ENCODE measurements at places on chromosomes 7 and 10.
A peak's percentile ranks its signal among the peaks of the same experiment; 100 is the strongest.

DNA sequence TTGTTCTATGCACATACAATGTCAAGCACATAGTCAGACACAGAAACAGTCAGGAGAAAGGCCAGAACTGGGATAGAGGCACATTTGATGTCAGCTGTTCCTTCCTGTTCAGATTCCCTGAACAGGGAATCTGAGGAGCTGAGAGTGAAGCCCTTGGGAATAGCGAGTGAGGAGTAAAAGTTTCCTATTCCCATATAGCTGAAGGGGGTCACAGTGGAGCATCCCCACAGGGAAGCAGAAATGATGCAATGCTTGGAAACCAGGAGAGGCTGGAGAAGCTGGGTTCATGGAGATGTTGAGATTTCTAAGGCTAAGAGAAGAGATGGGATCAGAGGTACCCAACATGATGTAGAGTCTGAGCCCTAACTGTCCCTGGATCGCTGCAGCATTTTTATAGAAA lies 11.3 kb upstream of the PRXL2A start:
- no peak for DNase-seq

- DNase-seq, result peak; percentile 19
Observed at GRCh38 chr10:97572214-97572989, at the start of gene ANKRD2. Gene ANKRD2 (plus strand): TSS chr10:97572779. CDS start chr10:97572789, 10 bp downstream.

DNA sequence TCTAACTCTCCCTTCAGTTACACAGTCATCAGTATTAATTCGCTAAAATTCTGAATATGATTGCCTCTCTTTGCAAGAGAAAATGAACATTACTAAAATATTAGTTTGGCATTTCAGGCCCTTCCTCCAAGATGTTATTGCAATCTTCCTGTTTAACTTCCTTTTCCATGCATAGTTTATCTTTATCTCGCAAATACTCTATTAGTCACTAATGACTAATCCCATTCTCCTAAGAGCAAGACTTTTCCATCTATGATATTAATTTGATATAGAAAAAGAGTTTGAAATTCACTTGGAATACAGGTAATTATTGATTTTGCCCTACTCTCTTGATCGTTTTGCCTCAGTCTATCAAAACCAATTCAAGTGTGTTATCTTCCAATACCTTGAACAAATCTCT lies 41.8 kb upstream of the SEMA3A start:
- no peak for DNase-seq

DNA sequence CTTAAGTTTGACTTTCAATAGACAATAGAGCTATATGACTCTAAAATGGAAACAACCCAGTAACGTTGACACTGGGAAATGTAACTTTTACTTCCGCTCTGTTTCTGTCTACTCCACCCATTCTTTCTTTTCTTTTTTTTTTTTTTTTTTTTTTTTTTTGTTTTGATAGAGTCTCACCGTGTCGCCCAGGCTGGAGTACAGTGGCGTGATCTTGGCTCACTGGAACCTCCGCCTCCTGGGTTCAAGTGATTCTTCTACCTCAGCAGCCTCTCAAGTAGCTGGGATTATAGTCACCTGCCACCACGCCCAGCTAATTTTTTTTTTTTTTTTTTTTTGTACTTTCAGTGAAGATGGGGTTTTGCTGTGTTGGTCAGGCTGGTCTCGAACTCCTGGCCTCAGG lies 13.9 kb downstream of the PRSS2 start:
- DNase-seq, result peak; percentile 45

DNA sequence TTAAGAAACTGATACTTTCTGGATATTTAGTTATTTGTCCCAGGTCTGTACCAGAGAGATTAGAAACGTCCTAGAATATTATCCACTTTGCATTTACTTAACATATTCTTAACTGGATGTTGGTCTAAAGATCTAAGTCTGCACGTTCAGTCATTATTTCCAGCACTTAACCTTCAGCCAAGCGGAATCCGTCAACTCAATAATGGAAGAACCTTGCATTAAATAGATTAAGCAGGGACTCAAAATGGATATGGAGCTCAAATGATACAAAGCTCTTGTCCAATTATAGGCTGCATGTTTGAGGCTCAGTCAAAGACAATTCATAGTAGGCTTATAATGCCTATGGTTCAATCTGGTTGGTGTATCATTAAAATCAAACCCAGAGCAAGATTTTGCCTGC lies 162.9 kb downstream of the SEMA3D start:
- no peak for DNase-seq

- DNase-seq, result no peak
Observed at GRCh38 chr7:83672157-83672556, 23.2 kb upstream of the SEMA3E start.

GRCh38 chr7:92751902-92752901 lies 84.2 kb downstream of the CDK6 start:
- no peak for DNase-seq

DNA sequence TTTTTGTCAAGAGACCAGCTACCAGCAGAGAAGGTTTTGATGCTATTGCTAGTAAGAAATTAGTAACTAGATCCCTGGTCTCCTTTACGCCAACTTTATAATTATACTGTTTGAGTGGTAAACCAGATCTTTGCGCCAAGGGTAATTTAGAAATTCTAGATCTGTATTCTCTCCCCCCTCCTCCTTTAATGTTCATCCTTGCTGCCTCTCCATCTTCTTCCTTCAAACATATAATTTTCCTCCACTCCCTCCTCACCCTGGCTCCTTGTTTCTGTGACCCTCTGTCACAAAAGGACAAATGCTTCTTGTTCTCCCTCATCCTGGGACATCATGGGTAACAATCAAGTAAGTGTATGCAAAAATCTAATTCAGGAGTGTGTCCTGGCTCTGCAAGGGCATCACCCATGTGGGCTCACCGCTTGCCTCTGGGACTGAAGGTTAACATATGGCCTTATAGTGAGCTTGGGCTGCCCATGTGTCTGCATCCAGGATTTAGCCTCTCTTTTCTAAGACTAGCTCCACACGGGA lies 121.2 kb downstream of the BAMBI start:
- DNase-seq, result no peak

DNA sequence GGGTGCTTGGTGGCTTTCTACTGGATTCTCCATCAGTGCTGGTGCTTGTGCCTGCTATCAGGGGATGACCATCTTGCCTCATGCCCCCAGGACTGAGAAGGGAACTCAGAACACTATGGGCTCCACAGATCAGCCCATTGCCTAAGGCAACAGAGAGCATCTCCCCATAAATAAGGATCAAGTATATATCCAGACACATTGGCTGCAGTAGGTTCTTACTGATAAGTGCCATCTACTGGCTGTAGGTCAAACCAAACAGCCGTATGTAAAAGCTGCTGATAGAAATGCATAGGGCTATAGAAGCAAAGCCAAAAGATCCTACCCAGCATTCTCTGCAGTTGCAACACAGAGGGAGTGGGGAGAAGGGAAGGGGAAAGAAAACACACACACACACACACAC lies 153.7 kb downstream of the CDK14 start:
- no peak for DNase-seq

DNA sequence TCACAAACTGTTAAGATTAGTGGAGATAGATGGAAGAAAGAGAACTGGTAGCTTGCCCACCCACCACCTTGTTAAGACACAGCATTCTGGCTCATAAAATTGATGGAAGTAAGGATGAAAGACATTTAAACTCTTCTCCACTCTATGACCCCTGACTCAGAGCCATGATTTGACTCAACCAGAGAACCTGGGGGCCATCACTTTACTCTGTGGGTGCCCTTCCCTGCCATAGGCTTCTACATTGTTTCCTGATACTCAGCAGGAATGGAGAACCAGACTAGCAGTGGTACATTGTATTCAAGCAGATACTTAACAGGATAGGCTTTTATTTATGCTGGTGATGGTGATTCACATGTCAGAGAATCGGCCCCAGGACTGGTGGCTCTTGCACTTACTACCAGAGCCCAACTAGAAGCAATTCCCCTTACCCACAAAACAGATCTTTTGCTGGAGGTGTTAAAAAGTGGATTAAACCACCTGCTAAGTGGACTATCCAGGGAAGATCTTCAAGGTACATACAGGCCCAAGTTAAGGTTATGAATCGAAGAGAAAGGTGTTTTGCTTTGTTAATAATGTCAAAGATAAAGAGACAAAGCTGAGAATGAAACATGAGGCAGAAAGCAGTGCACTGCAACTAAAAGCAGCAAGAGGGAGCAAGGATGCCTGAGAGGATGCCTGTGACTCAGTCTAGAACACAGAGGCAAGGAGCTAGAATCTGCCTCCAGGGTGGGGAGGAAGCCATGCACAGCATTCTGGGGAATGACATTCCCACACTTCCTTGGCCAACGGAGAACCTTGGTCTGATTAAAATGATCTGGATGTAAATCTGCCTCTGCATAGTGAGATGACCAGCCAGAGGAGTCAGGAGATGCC lies 36.0 kb upstream of the GLI3 start:
- no peak for DNase-seq

- no peak for DNase-seq
Observed at GRCh38 chr10:26044141-26044749, 110.2 kb downstream of the MYO3A start.

DNA sequence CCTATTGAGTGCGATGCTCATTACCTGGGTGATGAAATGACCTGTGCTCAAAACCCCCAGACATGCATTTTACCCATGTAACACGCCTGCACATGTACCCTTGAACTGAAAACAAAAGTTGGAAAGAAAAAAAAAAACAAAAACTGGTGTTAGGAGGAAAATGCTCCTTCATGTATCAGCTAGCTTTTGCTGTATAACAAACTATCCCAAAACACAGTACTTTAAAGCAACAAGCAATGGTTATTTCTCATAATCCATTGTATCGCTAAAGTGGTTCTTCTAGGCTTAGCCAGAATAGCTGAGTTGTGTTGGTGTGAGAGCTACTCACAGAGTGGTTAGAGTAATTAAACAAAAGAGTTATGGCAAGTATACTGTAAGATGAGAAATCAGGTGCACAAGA lies 12.2 kb upstream of the GALNT11 start:
- DNase-seq, result no peak

All from CD8-positive, alpha-beta T cell (primary cell).